ENCODE measurements at places on chromosomes 5 and 9. TPM values are rescaled to one million over a fixed set of nuclear protein-coding genes. Genes with fewer than 3 reads are reported as not detected.

DNA sequence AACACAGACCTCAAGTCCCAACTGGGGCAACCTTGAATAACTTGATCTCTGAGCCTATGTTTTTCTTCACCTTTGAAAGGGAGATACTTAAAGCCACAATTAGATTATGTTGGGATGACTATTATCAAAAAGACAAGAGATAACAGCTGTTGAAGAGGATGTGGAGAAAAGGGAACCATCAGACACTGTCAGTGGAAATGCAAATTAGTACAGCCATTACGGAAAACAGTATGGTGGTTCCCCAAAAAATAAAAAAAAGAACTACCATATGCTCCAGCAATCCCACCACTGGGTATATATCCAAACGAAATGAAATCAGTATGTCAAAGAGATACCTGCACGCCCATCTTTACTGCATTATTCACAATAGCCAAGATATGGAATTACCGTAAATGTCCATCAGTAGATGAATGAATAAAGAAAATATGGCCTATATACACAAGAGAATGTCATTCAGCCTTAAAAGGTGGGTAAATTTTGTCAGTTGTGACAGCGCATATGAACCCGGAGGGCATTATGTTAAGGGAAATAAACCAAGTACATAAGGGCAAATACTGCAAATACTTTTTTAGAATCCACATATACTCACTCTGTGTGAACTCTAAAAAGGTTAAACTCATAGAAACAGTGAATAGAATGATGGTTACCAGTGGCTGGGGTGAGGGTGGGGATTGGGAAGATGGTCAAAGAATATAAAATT lies 12.7 kb downstream of the FAT2 start:
- DNase-seq: no peak

DNA sequence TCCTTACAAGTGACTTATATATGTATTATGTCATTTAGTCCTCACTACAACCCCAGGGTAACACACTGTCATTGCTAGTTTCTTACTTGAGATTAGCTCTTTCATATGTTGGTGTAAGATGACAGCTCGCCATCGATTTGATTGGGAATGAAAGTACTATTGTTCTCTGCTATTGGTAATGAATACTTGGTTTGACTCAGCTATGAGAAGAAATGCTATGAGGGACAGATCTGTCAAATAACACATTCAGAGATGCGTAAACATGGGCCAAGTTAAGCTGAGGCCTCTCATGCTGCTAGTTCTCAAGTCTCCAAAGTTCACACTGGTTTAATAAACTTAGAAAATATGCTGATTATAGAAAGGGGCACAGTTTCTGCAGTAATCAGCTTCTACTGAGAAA lies 142.7 kb downstream of the SGCD start:
- no peak for DNase-seq

DNA sequence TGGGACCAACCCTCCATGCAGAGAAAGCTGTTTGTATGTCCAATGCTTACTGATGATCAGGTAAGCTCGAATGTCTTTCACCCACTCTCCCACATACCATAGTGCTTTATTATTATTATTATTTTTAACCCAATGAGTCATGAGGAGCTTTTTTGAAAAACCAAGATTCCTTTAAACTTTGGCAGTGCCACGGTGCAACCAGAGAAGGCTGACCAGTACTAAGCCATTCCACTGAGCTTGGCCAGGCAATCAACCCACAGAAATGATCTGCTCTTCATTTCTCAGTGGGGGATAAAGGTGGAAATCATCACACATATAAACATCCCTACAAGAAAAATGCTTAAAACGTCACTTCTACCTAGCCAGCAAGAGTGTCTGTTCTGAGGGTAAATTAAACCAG lies 35.5 kb downstream of the JAKMIP2 start:
- DNase-seq: no peak

GRCh38 chr5:14302330-14302729 lies 159.2 kb downstream of the TRIO start:
- DNase-seq: no peak

GRCh38 chr5:125257057-125257972 lies 510.9 kb upstream of the ZNF608 start:
- no peak for DNase-seq

DNA sequence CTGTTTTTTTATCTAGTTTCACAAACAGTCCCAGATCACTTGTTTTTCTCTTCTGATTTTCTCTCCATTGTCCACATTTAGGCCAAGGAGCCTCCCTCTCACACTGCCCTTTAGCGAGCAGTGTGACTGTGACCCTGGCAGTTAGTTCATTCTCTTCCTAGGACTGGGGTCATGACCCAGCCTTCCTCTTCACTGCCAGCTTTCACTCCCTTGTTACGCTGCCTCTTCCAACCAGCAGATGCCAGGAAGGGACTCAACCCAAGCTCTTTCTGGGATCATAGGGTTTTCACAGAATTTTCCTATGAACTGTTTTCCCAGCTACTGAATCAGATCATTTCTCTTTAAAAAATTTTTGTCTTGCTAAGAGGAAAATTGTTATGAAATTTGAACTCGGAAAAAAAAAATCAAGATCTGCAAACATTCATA lies 70.9 kb downstream of the LMNB1 start:
- DNase-seq: no peak

DNA sequence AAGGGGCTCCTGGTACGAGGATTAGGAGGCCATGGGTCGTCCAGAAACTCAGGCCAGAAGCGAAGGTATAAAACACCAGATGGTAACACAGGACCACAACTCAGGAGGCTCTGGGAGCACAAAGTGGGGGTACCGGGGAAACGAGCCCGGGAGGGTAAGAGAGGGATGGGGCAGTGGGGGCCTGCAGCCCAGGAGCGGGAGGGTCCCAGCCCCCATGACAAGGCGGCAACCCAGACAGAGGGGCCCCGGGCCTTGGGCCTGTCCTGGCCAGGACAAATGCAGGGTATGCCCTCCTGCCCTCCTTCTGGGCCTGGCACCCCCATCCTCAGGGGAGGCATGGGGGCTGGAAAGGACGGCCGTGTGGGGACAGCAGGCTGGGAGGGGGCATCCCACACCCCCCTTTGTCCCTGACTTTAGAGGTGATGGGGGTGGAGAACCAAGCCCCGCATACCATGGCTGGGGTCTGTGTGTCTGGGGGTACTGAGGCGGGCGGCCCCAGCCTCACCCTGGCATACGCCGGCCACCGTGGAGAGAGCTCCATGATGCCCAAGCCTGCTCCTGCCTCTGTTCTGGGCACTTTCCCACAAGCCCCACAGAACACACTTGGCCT lies 47.0 kb upstream of the EXOC3 start:
- DNase-seq: no peak

- DNase-seq: no peak
Observed at GRCh38 chr9:18851069-18851795, 181.8 kb downstream of the SAXO1 start.

DNA sequence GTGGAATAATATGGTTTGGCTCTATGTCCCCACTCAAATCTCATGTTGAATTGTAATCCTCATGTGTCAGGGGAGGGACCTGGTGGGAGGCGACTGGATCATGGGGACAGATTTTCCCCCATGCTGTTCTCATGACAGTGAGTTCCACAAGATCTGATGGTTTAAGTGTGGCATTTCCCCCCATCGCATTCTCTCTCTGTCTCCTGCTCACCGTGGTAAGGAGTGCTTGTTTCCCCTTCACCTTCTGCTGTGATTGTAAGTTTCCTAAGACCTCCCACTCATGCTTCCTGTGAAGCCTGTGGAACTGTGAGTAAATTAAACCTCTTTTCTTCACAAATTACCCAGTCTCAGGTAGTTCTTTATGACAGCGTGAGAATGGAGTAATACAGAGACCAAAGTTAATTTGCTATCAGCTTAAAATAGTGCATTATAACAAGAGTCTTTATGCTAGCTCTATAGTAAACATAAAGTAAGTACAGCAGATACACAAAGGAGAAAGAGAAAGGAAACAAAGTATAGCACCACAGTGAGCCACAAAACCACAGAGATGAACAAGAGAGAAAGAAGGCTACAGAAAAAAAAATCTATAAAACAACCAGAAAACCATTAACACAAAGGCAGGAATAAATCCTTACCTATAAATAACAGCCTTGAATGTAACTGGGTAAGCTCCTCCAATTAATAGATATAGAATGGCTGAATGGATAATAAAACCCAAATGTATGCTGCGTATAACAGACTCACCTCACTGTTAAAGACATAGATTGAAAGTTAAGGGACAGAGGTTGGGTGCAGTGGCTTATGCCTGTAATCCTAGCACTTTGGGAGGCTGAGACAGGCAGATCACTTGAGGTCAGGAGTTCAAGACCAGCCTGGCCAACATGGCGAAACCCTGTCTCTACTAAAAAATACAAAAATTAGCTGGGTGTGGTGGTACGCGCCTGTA lies 39.7 kb downstream of the RAPGEF6 start:
- DNase-seq: no peak

DNA sequence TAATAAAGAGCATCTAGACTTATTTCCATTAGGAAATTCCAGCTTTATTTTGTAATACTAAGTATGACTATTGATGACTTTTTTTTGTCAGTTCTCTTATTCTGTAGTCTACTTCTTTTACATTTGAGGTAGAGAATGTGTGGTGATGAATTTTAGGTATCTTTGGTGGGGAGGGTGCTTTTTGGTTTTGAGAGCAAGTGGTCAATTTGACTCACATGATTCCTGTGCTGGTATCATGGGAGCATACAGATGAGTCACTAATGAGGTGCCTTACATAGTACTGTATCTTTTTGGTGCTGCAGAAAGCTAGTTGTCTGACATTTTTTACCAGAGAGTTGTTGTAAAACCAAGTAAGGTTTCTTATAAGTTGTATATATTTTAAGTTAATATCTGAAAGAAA lies 35.3 kb downstream of the ERBIN start:
- DNase-seq: peak; percentile 43

DNA sequence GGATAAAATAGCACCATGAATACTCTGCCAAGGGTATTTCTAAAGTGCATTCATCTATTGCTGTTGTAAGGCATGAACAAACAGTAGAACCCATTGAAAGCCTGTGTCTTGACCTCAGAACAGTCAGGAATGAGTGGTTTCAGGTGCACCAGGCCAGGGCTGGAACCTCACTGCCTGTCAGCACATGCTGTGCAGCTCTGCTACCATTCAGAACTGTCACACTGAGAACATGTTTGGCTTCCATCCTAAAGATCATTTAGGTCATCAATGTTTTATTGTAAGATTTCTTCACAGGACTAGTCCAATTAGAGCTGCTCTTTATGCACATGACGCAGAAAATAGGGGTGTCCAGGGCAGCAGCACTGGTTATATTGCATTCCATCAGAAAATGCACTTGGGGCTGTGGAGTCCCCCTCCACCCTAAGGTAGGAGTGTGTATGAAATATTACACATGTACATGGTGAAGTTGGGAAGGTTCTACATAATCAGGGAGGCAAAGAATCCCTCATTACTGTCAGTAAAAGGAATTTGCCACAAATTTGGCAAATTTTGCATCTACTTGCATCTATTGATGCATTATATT lies 408.0 kb downstream of the CTNND2 start:
- DNase-seq: no peak

- DNase-seq: peak; percentile 17
Observed at GRCh38 chr5:88954511-88954910, 71.5 kb upstream of the MEF2C start.

DNA sequence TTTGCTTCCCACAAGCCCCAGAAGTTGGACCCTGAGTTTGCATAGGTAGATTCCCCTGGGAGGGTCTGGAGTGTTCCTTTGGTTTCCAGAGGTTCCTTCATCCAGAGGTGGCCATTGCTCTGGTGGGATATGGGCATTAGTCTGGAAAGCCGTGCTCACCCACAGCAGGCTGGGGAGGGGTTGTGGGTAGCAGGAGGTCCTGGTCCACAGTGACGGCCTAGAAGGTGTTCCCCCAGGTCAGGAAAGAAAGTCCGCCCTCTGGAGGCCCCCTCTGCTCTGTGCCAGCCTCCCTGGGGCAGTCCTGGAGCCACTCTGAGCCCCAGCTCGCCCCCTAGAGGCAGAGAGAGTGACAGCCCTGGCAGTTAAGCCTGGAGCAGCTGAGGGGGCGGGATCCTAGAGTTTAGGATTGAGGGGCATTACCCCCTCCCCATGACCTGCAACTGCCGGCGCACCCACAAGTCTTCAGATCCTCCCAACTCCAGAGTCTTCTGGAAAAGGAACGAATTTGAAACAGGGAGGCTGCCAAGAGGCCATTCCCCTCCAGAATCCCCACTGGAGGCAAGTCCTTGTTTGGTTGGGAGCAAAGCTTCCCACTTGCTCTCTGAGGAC lies 36.8 kb downstream of the NDST1 start:
- peak; percentile 53 for DNase-seq

- no peak for DNase-seq
Observed at GRCh38 chr5:65825408-65826328, 100.7 kb upstream of the ERBIN start.

DNA sequence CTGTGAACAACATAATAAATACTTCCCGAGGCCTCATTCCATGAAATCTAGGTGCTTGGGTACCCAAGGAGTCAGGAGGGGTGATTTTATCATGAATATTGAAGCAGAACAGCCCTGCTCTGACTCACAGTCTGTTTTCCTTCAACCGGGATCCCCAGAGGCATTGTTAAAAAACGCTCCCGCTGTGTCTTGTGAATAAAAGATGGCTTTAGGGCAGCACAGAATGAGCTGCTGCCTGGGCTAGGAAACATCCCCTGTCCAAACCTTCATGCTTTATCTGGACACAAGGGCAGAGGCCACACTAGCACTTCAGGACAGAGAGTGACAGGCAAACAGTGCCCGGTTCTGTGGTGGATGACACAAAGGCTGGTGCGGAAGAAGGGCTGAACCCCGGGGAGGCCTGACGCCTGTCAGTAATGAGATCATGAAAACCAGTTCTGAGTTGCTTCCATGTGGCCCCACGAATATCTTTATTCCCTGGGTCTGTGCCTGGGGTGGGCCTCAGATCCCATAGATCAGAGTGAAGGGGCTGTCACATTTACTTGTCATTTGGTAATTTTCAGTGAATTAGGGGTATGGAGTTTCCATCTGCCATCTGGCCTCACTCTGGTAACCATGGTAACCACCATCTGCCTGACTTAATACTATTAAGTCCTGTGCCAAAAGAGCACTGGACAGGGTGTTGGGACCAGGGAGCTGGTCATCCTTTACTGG lies 2.6 kb downstream of the IGFBPL1 start:
- DNase-seq: peak; percentile 6

- DNase-seq: no peak
Observed at GRCh38 chr9:137339045-137339907, 37.2 kb upstream of the NRARP start.

DNA sequence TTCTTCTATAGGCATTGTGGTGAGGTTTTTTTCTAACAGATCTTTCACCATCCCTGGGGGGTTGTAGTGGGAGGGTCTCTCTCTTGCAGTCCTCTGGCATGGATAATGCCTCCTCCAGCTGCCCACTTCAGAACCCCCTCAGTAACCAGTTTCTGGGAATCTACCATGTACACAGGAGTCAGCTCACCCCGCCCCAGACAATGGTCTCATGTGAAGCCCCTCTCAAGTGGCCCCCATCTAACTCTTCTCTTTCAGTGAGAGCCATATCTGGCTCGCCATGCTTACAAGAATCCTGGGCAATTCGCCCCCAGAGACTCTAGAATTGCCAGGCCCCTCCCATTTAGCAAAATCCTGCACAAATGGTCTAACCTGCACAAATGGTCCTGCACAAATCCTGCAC lies 144.4 kb upstream of the FSTL4 start:
- DNase-seq: no peak

The MRPL22 gene
- total RNA-seq: 24.4 TPM

The CCNI2 gene
- 2.0 TPM for total RNA-seq

The DNAJC25 gene
- 8.3 TPM for total RNA-seq

The LECT2 gene
- total RNA-seq: not detected

The IRX4 gene
- not detected for total RNA-seq

The PCDHB1 gene
- total RNA-seq: not detected

The LHX3 gene
- total RNA-seq: not detected
